Type B pancreatic cell (in vitro differentiated cells): ENCODE measurements at places on chromosomes 7 and 10. TPM values are rescaled to one million over a fixed set of nuclear protein-coding genes. Genes with fewer than 3 reads are reported as not detected.

KIF5B gene
- 88.3 and 95.7 TPM in 2 replicates for total RNA-seq

DNA sequence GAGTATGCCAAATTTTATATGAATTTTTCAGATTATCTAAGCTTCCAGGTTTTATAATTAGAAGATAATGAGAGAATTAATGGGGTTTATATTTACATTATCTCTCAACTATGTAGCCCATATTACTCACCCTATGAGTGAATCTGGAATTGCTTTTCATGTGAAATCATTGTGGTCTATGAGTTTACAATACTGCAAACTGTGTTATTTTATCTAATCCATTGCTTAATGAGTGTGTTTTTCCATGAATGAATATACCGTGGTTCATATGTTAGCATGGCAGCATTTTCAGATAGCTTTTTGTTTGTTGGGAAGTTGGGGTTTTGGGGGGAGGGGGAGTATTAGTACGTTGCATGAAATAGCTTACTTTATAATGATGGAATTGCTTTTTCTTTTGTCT is 44.5 kb downstream of the FGFBP3 start:
- H3K27me3 ChIP-seq = no peaks in the 10 kb centered on the region
- no peak overlapping the region for H3K27ac ChIP-seq
- H3K4me1 ChIP-seq = no peaks in the 10 kb centered on the region
- no peak for DNase-seq

- no peaks in the 10 kb centered on the region for H3K4me1 ChIP-seq
- no peaks in the 10 kb centered on the region for H3K36me3 ChIP-seq
- H3K27ac ChIP-seq = no peak overlapping the region
- H3K27me3 ChIP-seq = no peaks in the 10 kb centered on the region
These were observed 108.1 kb downstream of the CCDC71L start for GRCh38 chr7:106552645-106553445.

- no peak overlapping the region for H3K27ac ChIP-seq
- H3K4me3 ChIP-seq = no peak overlapping the region
- no peaks in the 10 kb centered on the region for H3K36me3 ChIP-seq
- peaks cover 71% of the 10 kb centered on the region for H3K27me3 ChIP-seq
- no peaks in the 10 kb centered on the region for H3K4me1 ChIP-seq
These were observed 643 bp downstream of the ADGRA1 start for GRCh38 chr10:133088179-133088955.

DNA sequence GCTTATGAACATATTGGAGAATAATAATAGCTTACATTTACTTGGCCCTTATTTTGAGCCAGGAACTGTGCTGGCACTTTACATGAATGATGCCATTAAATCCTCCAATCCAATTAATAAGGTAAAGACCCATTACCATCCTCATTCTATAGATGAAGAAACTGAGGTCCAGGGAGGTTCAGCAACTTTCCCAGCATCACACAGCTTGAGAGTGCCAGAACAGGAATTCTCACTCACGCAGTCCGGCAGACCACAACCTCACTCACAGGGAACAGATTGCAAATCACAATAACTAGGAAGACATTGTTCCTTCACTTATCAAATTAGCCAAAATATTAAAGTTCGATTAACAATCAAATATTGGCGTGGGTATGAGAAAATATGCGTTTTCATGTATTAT is 18.3 kb downstream of the GPRIN2 start:
- H3K27me3 ChIP-seq = peaks cover 40% of the 10 kb centered on the region
- peaks cover 15% of the 10 kb centered on the region for H3K4me1 ChIP-seq
- H3K4me3 ChIP-seq = no peak overlapping the region
- peaks cover 3% of the 10 kb centered on the region for H3K36me3 ChIP-seq
- H3K27ac ChIP-seq = no peak overlapping the region
- no peak for DNase-seq

DNA sequence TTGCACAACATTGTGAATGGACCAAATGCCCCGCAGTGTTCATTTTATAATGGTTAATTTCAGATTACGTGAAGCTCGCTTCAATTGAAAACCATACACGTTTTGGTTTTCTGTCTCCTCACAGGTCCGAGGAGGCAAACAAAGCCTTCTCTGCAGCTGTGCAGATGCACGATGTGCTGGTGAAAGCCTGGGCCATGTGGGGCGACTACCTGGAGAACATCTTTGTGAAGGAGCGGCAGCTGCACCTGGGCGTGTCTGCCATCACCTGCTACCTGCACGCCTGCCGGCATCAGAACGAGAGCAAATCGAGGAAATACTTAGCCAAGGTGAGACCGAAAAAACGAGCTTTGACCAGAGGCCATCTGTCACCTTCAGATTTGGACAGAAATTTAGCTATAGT is 110.3 kb downstream of the TRRAP start:
- no peak overlapping the region for H3K4me3 ChIP-seq
- no peak for DNase-seq
- no peak overlapping the region for H3K27ac ChIP-seq
- H3K4me1 ChIP-seq = no peaks in the 10 kb centered on the region
- H3K36me3 ChIP-seq = peaks cover 56% of the 10 kb centered on the region
- no peaks in the 10 kb centered on the region for H3K27me3 ChIP-seq
